Stimulated activated CD4-positive, alpha-beta T cell treated with anti-CD3 and anti-CD28 coated beads, Interleukin-1b, Interleukin-23, amount 100 ng/mL, for 24 hours (primary cell): ENCODE measurements at places on chromosomes 6 and 20.

DNA sequence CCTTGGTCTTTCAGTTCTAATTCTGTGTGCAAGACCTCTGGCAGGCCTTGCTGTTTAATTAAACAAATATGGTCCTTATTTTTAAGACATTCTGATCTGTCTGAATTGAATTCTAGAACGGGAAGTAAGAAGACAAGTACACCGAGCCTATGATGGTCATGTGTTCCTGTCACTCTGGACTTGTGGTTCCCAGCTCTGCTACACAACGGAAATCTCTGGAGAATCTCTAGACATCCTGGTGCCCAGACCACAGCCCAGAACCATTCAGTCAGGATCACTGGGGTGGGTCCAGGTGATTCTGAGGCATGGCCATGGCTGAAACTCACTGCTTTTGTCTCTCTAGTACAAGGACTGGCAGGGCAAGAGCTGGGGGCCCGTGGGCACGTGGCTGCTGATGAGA lies 15.9 kb upstream of the KCNK16 start:
- no peak for DNase-seq

DNA sequence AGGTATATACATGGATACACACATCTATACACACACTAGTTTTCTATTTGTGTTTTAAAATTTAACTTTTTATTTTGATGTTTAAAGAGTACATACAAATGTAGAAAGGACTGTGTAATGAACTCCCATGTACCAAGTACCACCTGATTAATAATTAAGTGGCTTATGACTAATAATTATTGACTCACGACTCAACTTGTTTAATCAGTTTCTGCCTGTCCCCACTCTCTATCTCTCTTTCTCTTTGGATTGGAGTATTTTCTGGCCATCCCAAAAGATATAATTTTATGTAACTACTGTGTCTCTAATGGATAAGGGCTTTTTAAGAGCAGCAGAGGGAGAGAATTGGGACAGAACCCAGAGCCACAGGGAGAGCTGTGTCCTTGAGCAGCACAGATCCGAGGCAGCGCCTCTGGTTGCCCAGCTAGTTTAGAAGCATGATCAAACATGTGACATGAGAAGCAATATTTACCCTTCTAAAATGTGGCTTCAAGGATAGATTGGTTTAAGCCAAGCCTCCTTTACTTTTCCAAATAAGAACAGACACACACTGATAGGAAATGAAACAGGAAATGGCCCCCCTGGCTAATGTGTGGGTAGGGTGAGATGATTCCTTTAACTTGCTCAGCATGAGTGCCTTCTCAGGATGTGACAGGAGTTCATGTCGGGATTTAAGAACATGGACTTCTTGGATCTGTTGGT lies 81.0 kb downstream of the ERMARD start:
- no peak for DNase-seq

GRCh38 chr6:84728602-84729001 lies 35.8 kb downstream of the TBX18 start:
- DNase-seq, result no peak

DNA sequence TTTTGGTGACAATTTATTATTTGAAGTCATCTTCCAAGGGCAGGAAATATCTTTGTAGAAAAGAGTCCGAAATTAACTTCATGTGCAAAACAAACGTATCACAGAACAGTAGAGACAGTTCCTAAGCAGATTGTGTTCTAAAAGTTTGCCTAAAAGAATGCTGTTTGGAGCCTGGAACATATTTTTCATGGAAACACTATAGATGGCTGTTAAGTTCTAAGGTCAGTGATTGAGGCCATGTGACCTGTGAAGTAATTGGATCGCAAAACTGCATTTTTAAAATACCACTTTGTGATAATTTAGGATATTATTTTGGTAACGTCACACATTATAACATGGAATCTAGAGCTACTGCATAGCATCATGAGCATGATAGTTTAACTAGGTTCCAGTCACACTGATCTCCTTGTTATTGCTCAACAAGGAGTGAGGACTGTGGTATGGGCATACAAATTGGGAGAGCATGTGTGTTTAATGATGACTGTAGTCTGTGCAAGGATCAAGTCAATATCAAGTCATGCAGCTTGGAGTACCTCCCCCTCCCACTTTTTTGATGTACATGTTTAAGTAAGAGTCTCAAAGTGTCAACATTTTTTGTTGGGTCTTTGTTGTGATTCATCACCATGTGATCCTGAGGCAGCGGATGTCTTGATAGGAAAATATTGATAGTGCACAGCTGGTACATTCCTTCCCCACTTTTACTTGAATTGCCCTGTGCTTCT lies 609.3 kb upstream of the CITED2 start:
- no peak for DNase-seq

- no peak for DNase-seq
Observed at GRCh38 chr6:31397901-31398525, 5.4 kb upstream of the MICA start.

DNA sequence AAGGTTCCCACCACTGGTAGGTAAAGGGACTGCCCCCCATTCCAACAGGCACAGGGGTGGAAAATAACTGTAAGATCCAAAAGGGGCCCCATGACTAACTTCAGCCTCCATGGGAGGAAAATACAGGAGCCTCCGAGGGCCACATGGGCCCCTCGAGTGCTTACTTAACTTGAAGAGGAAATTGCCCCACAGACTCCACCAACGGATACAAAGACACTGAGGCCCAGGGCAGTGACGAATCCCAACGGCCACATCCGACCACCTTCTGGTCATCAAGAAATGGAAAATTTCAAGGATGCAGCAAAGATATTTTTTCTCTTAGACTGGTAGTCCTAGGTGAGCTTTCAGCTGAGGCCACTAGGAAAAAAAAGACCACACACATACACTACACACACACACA lies 116.0 kb upstream of the MRPS10 start:
- DNase-seq, result no peak

- no peak for DNase-seq
Observed at GRCh38 chr6:3280091-3280490, 21.3 kb downstream of the PSMG4 start.
